ENCODE measurements at places on chromosomes 2 and 18.

DNA sequence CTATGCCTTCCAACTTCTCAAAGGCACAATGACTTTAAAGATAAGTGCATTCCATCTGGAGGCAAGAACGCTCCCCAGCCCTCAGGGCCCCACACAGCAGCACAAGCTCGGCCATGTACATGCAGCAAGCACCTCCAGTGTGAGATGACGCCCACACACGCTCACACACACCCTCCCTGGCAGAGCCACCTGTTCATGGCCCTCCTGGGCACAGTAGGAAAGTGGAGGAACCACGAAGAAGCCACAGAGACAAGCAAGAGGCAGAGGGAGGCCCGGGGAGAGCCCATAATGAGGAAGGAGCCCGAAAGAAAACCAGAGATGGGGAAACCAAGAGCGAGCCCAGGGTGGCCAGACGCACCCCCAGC, 21.7 kb downstream of the BIN1 start:
- no peak for DNase-seq

GRCh38 chr2:134406311-134406710, 152.4 kb downstream of the MGAT5 start:
- DNase-seq: no peak

GRCh38 chr2:32838418-32838817, 108.3 kb upstream of the LTBP1 start:
- DNase-seq: no peak

GRCh38 chr2:67085146-67085545, 312.0 kb upstream of the ETAA1 start:
- DNase-seq: no peak

GRCh38 chr18:28947900-28948299, 771.0 kb upstream of the CDH2 start:
- DNase-seq: no peak

DNA sequence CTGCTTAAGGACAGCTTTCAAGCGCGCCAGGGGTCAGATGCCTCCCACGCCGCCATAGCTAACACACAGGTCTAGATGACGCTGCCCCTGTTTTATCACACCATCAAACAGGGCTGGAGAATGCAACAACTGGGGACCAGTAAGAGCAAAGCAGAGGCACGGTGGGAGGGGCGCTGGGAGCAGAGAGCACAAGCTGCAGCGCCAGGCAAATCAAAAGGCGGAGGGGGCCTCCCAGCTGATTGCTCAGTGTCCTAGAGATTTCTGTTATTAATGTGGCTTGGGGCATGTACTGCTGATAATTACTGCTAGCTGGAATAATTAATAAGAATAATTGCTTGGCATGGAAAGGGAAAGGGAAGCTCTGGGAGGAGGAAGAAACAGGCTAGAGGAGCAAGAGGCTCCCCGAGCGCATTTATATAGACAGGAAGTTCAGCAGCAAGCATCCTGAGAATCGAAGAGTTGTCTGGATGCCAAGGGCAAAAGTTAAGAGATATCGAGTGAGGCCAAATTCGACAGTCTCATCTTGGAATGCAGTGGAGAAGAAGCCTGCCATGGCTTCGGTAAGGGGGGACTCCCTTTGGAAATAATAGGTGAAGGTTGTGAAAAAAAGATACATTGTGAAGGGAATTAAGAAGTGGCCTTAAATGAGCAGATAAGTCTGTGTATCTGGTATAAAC, 104.5 kb upstream of the ZNF521 start:
- DNase-seq: no peak

DNA sequence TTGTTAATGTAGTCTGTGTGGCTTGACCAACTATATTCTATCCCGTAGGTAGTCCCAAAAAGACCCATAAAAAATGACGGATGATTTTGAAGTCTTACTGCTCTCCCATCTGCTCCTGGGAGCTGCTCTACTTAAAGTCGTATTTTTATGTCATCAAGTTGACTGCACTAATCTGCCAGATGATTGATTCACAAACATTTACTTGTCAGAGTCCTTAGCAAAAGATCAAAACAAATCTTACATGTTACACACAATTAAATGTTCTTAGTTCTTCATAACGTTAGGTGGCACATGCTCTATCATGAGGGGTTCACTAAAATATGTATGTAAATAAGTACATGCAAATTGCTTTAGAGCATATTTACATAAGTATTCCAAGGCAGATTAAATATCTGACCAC, 498.3 kb upstream of the LRRTM4 start:
- no peak for DNase-seq

DNA sequence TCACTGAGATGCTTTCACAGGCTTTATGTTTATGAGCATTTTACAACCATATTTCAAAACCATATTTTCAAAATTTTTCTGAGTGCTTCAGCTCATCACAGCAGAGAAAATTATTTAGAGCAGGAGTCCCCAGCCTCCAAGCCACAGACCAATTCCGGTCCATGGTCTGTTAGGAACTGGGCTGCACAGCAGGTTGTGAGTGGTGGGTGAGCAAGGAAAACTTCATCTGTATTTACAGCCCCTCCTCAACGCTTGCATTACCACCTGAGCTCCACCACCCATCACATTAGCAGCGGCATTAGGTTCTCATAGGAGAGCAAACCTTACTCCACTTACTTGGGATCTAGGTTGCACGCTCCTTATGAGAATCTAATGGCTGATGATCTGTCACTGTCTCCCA, 165.6 kb downstream of the SEPTIN10 start:
- DNase-seq: no peak

- DNase-seq: no peak
Observed at GRCh38 chr2:7592618-7593140, 675.5 kb downstream of the RNF144A start.

DNA sequence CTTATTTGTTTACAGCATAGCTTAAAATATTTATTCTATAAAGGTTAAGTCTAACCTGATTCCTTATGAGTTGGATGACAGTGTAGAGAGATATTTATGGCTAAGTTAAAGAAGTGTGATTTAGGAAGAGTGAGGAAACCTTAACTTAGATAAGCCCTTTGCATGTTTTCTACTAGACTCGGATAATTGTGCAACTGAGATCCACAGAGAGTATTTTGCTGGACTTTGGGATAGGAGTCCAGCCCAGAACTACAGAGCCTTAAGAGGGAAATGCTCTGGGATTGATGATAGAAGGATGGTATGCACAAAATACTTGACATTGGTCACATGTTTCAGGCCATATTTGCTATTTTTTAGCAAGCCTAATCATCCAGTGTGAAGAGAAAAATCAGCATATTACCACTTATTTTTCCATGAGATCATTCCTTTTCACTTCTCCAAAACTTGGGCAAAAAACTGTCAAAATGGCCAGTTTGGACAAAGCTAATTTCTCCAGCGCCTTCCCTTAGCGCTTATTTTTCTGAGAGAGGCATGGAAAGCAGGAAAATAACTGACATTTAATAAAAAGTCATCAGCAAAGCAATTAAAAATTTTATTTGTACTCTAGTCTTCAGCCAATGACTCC, 3.1 kb downstream of the CD28 start:
- no peak for DNase-seq

DNA sequence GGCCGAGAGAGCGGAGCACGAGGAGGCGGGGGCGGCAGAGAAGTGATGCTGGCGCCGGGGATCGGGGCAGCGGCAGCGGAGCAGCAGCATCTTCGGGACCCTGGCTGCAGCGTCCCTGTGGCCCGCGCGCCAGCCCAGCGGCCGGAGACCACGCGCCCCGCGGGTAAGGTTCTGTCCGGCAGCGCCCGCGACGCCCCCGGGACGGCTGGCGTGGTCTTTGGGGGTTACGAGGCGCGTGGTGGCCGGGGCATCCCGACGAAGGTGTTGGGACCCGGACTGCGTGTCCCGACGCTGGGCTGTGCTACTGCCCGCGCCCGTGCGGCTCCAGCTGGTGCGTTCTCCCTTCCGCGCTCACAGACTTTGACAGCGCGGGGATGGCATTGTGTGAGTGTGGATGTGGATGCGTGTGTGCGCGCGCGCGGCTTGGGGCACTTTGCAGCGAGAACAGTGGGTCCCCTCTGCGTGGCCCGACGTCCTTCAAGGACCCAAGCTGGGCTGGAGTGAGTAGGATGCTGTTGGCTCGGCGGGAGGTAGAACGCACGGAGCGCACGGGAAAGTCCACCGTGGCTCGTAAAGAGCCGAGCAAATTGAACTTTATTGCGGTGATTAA, 405.0 kb downstream of the XIRP2 start:
- no peak for DNase-seq

DNA sequence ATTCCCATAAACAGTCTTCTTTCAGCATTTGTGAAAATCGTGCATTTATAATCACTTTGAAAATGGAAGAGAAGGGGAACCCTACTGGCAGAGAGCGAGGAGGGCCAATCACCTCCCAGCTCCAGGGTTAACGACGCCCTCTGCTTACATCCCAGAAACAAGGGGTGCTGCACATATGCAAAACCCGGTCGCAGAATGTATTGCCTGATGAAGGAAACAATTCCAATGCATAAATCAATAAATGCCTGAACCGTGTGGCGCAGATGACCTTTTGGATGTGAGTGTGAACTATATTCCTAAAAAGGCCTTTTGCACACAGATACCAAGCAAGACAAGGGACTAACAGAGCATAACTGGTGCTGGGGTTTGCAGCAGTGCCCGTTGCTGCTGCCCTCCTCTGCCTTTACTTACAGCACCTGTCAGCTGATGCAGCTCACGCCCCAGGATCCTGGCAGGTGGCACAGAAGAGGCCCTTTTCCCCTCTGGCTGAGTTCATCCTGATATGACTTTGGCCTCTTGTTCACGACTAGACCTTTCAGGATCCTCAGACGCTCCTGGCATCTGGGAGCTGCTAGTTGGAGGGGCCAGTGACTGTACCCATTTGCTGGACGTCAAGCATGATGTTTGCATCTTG, 67.8 kb downstream of the MYT1L start:
- DNase-seq: no peak

- no peak for DNase-seq
Observed at GRCh38 chr2:81895620-81896250, 1591.2 kb upstream of the LRRTM1 start.

GRCh38 chr2:190838492-190838910, 42.1 kb upstream of the GLS start:
- DNase-seq: no peak

GRCh38 chr2:139142252-139142880, 362.2 kb upstream of the NXPH2 start:
- DNase-seq: no peak
